Pancreas (tissue), 10 donors: ENCODE measurements at places on chromosomes 2 and 18. TPM values are rescaled to one million over a fixed set of nuclear protein-coding genes. Genes with fewer than 3 reads are reported as not detected.

Gene NT5C1B
- total RNA-seq, result not detected

DNA sequence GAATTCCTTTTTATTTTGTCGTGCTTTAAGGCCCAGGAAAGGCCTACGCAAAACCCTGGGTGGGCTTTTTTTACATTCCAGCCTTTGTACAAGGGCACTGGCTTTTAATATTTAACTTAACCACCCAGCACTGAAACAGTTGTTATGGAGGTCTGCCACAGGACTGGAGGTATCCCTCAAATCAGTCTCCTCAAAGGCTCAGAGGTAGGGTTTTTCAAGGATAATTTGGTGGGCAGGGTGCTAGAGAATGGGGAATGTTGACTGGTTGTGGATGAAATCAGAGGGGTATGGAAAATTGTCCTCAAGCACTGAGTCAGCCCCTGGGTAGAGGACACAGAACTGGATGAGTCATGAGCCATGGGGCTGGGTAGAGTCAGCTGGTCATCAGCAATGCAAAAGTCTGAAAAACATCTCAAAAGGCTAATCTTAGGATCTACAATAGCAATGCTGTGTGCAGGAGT lies 443.1 kb downstream of the THSD7B start:
- H3K27ac ChIP-seq, result no peak overlapping the region
- no peak overlapping the region for H3K4me3 ChIP-seq
- H3K36me3 ChIP-seq, result no peaks in the 10 kb centered on the region
- no peaks in the 10 kb centered on the region for H3K27me3 ChIP-seq
- no peaks in the 10 kb centered on the region for H3K4me1 ChIP-seq

DNA sequence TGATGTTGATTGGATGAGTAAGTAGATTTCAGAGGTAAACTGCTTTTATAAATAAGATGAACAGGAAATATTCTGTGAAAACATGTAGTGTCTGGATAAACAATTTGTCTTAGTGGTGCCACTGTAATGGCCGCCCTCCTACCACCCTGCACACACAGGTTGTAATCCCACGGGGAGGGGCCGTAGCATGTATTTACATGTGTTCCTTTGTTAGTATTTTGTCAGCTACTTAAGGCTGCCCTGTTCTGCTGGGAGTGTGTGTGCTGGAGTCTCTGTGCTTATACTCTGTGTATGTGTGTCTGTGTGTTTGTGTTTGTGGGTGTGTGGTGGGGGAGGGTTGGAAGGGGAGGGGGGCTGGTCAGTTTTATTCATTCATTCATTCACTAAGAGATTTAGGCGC lies 5.1 kb downstream of the TSHZ1 start:
- H3K4me3 ChIP-seq, result no peak overlapping the region
- no peak for DNase-seq
- no peak overlapping the region for H3K27ac ChIP-seq
- peaks cover 37% of the 10 kb centered on the region for H3K4me1 ChIP-seq
- H3K27me3 ChIP-seq, result no peaks in the 10 kb centered on the region

- no peak for DNase-seq
- H3K36me3 ChIP-seq, result no peaks in the 10 kb centered on the region
- H3K27me3 ChIP-seq, result no peaks in the 10 kb centered on the region
- H3K27ac ChIP-seq, result no peak overlapping the region
- no peak overlapping the region for H3K4me3 ChIP-seq
Observed at GRCh38 chr2:224173210-224173609, 134.1 kb upstream of the SERPINE2 start.

GRCh38 chr2:182368996-182369395 lies 57.8 kb downstream of the PDE1A start:
- H3K4me3 ChIP-seq, result no peak overlapping the region
- H3K36me3 ChIP-seq, result no peaks in the 10 kb centered on the region
- no peaks in the 10 kb centered on the region for H3K27me3 ChIP-seq
- no peak for DNase-seq
